Colonic mucosa (tissue), 4 donors: ENCODE measurements at places on chromosomes 2 and 18. TPM values are rescaled to one million over a fixed set of nuclear protein-coding genes. Genes with fewer than 3 reads are reported as not detected.

The PRKAG3 gene
- total RNA-seq, result not detected

The UGT1A3 gene
- 1.9 TPM for total RNA-seq

The CLEC4F gene
- total RNA-seq, result not detected

The MEMO1 gene
- total RNA-seq, result 31.5 TPM

The EMILIN1 gene
- 20.2 TPM for total RNA-seq

The HOXD13 gene
- total RNA-seq, result 0.77 TPM

The ST6GAL2 gene
- total RNA-seq, result 1.7 TPM

The MC2R gene
- total RNA-seq, result not detected

DNA sequence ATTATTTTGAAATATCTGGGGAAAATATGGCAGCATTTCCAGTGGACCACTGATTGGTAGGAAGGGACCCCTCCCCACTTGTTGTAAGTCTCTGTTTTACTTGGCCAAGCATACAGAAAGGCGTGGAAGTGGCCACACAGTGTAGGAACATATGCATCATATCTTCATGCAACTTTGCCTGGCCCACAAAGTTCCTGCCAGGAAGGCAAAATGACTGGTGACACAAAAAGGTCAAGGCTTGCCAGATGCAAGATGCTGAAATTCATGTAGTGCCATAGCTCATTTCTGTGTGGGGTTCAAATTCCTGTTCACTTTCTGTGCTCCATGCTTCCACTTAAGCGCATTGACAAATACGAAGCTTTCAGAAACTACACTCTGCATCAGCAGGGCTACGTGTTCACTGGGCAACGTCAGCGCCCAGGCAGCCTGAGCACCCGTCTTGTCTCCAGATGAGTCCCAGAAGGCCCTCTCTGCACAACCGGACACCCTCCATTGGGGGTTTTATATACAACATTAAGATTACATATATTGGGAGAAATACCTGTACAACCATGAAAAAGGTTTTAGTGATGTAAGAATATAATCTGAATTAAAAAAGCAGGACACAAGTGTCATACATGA lies 3.6 kb downstream of the DYNC2LI1 start:
- DNase-seq, result no peak

DNA sequence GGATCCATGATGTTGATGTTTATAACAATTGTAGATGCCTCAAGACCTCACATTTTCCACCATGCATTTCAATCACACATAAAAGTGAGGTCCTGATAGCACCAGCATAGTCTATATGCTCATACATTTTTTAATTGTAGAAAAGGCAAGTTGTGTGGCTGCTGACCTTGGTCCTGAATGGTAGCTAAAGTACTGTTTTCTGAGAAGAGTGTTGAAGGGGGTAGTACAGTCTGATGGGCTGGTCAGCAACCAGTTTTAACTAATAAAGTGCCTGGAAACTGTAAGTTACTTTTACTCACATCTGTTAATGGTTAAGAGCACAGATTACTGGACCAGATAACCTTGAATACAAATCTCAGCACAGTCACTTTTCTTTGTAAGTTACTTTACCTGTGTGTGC lies 15.9 kb downstream of the ZNF638 start:
- no peak for DNase-seq

DNA sequence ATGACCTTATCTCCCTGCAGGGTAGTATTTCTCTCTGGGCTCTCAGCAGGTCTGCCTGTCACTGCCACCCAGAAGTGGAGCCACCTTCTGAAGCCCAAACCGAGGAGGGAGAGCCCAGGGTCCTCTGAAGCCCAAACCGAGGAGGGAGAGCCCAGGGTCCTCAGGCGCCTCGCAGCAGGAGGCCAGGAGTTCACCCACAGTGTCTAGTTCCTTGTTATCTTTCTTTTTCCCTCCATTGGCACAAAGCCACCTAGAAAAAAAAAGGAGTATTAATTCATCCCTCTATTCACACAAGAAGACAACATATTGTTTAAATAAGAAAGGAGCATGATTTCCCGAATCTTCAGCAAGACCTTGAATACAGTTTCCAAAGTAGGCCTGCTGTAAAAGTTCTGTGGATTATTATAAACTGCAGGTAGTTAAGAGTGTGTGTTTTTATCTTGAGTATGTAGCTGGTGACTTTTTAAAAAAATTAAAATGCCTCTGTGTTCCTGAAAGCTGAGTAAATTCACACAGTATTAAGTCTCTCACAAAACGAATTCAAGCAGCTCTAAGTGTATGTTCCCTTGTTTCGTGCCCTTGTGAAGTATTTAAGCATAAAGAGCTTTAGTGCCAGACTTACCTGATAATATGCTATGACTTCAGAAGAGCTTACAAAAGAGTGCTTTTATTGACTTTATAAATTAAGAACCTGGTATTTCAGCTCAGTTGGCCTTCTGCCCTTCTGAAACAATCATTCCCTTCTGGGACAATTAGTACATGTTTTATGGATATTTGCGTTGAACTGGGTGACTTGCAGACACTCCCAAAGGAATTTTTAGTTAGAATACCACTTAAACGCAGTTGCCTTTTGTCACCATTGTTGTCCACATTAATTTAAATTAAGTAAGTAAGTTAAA lies 11.7 kb upstream of the GRHL1 start:
- no peak for DNase-seq

DNA sequence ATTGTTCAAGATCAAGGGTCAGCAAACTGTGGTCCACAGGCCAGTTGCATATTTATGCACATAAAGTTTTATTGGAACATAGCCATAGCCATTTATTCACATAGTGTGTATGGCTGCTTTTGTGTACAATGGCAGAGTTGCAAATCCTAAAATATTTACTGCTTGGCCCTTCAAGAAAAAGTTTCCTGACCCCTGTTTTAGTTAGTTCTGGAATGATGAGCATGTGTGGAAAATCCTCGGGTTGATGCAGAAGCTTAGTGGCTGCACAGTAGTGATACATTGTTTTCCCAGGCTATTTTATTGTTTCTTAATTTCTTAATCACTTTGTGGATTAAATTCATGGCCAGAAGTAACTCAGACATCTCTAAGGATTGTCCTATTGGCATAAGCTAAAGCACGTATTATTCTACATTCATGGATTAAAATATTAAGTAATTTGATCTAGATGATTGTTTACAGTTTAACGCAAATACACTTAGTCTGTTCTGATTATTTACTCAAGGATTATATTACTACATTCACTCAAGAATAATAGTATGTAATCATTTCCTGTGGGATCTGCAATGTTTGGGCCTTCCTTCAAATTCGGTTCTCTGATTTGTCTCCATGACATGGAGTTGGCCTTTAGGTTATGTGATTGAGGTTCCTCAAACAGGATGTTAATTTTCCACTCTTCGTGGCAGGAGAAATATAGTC lies 165.5 kb downstream of the TMEM247 start:
- no peak for DNase-seq

DNA sequence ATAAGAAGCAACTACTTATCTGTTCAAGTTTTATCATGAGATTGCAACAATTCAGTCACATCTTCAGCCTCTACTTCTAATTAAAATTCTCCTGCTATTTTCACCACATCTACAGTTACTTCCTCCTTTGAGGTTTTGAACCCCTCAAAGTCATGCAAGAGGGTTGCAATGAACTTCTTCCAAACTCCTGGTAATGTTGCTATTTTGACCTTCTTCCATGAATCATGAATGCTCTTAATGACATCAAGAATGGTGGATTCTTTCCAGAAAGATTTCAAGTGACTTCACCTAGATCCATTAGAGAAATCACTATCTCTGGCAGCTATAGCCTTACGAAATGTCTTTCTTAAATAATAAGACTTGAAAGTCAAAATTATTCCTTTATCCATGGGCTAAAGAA lies 1052.8 kb upstream of the NRXN1 start:
- DNase-seq, result no peak

GRCh38 chr2:3398857-3399256 lies 19.4 kb downstream of the TRAPPC12 start:
- no peak for DNase-seq

- no peak for DNase-seq
These were observed 11.0 kb upstream of the LGALSL start for GRCh38 chr2:64442801-64443429.

- DNase-seq, result peak; percentile 89
These were observed 5.9 kb downstream of the ATP8B1 start for GRCh38 chr18:57797209-57797651.

- DNase-seq, result no peak
These were observed 272.9 kb downstream of the IRS1 start for GRCh38 chr2:226526716-226527115.

DNA sequence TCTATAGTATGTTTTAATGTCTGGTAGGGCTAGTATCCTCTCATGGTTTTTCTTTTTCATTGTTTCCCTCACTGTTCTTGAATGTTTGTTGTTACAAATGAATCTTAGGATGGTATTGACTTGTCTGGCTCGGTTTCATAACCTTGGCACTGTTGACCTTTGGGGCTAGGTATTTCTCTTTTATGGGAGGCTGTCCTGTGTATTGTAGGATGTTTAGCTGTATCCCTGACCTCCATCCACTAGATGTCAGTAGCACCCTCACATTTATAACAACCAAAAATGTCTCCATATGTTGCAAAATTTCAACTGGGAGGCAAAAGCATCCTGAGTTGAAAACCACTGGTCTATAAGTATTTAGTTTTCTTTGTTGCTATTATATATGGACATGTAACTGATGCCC lies 7.0 kb upstream of the AOX1 start:
- DNase-seq, result no peak

GRCh38 chr2:238285653-238286082 lies 2.7 kb downstream of the PER2 start:
- peak; percentile 95 for DNase-seq

GRCh38 chr2:232487385-232488096 lies at the start of gene ECEL1:
Gene ECEL1 (minus strand): TSS chr2:232487834. CDS start chr2:232486653, 1,181 bp downstream.
- no peak for DNase-seq

DNA sequence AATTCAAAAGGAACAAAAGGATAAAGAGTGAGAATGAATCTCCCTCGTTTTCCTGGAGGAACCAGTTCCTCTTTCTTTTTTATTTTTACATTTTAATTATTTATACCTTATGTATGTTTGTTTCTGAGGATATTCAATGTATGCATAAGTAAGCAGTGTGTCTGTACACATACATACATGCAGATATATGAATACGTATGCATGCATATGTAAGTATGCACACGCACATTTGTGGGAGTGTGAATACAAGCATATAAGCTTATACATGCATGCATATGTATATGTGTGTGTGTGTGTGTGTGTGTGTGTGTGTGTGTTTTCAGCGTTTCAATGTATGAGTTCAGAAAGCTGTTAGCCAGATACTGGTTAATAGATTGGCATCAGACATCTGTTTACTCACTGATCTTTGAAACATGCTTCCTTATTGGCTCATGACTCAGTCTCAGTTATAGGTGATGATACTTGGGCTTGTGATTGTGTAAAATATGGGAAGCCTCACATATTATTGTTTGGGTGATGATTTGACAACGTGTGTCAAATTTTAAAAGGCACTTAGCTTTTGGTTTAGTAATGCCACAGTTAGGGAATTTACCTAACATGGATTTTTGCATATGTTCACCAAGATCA lies 279.7 kb upstream of the TRIB2 start:
- no peak for DNase-seq

- DNase-seq, result no peak
These were observed 141.0 kb downstream of the ARL4C start for GRCh38 chr2:234355808-234356365.

DNA sequence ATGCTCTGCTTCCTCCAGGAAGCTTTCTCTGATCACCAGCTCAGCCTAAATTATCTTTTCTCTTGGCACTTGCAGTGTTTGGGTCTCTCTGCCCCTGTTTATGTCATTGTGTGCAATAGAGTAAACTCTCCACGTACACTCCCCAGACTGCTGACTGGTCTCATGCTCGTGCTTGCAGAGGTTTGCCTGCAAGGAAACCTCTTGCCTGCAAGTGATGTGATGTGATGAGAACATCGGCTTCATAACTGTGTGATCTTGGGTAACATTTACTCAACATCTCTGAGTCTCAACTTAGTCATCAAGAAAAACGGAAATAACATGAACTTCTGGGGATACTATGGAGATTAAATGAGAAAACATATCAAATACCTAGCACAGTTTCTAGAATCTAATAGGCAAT lies 92.3 kb downstream of the BIN1 start:
- no peak for DNase-seq

- no peak for DNase-seq
These were observed 134.6 kb upstream of the SCN7A start for GRCh38 chr2:166628478-166629136.

DNA sequence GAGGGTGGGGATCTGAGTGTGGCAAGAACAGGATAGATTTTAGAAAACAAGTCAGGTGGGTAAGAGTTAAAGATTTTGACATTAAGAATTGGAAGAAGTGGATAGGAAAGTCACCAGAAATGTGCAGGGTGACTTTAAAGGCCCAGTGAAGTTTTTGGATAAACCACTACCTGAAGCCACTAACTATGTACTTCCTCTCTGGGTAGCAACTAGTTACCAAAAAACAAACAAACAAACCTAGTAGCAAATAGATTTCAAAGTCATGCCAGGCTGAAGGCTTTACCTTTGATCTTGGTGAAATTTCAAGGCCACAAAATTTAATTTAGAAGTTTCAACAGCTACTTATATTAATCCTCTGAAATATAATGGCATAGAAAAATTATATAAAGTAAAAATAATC lies 42.5 kb downstream of the PSMA8 start:
- no peak for DNase-seq
